Gastrocnemius medialis (tissue), 4 donors: ENCODE measurements at places on chromosomes 7 and 10.

DNA sequence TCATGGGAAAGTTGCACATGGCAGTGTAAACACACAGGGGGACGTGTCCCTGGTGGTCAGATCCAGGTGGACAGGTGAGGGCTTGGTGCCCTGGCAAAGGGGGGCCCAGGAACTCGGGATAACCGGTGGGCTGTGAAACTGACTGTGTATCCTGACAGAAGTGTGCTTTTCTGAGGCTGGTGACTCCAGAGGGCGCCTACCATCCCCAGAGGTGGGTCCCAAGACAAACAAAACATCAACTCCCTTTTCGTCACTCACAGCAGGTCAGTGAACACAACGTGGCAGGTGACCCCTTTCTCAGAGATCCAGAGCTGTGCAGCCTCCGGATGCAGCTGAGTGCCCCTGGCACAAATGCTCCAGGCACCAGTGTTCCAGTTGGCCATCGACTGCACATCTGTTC is 56.0 kb upstream of the DDC start:
- DNase-seq, result no peak

DNA sequence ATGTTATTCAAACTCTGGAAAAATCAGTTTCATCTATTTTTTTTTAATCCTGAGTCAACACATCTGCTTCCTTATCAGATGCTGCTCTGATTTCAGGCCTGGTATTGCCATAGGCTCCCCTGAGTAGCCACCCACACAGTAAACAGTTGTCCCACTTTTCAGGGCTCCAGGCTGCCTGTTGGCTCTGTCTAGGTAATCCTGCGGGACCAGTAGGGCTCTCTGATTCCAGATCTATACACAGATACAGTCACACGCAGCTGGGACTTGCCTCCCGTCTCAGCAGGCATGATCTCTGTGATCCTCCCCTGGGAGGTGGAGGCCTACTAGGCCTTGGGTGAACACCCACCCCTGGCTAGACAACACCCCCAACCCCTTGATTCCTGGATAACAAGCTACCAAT is 206.1 kb downstream of the CREB5 start:
- no peak for DNase-seq

DNA sequence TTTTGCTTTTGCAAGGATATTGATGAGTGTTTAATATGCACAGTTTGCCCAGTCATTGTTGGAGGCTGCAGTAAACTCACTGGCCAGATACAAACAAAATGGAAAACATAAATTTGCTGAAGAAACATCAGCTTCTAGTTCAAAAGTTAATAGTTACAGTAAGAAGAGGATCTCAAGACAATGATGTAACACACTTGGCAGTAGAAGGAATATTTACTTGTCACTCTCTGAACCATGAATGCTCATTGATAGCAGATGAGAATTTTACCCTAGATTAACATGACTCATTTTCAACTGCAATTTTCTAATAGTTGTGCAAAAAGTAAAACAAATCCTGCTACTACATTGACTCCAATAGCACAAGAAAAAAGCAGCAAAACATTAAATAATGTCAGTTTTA is 47.7 kb downstream of the VWC2 start:
- no peak for DNase-seq

GRCh38 chr7:12571691-12572090 is 1.2 kb downstream of the SCIN start:
- no peak for DNase-seq

DNA sequence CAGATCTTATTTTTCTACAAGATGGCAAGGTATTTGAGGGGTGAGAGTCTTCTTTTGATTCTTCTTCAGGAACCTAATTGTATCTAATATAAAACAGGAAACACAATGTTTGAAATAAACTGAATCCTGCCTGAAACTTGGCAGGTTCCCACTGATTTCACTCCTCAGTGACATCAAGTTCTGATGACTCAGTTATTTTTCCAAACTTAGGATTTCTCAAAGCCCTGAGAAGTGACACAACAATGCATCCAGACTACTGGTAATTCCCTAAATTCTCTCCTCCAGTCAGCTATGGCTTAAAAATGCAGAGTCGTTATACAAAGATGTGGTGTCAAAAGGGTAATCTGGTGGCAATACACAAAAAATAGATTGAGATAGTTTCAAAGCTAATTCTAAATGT is 80.9 kb downstream of the ABLIM1 start:
- DNase-seq, result peak; percentile 32

DNA sequence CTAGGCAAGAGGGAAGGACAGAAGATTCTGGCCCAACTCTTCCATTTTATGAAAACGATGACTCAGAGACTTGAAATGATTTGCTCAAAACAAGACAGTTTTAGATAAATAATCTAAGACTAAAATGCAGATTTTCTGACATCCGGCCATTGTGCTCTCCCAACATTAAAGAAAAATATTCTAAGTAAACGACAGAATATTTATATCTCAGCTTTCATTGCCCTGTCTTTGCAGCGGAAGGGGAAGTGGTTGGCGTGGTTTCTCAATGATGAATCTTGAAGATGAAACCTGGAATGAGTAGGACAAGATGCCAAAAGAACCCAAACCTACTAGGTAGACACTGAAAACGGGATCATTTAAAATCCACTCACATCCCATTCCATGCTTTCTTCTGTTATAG is 28.9 kb upstream of the NPY start:
- DNase-seq, result no peak

DNA sequence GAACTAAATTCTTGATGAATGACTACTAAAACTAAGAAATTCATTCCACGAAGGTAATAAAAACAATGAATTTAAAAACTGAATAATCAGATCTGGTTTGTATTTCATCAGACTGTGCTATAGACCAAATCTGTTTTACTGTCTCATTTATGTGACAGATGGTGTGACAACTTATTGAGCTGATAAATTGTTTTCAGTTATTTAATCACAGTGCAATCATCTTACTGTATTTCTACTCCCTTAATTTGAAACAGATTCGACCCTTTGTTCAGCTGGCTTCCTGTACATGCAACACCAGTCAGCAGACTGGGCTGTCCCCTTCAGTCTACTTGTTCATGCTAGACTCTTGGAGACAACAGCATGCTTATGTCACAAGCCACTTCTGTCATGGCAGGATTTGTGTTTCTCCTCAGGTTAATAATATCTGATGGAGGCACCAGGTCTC is 150.9 kb downstream of the MBL2 start:
- DNase-seq, result no peak

DNA sequence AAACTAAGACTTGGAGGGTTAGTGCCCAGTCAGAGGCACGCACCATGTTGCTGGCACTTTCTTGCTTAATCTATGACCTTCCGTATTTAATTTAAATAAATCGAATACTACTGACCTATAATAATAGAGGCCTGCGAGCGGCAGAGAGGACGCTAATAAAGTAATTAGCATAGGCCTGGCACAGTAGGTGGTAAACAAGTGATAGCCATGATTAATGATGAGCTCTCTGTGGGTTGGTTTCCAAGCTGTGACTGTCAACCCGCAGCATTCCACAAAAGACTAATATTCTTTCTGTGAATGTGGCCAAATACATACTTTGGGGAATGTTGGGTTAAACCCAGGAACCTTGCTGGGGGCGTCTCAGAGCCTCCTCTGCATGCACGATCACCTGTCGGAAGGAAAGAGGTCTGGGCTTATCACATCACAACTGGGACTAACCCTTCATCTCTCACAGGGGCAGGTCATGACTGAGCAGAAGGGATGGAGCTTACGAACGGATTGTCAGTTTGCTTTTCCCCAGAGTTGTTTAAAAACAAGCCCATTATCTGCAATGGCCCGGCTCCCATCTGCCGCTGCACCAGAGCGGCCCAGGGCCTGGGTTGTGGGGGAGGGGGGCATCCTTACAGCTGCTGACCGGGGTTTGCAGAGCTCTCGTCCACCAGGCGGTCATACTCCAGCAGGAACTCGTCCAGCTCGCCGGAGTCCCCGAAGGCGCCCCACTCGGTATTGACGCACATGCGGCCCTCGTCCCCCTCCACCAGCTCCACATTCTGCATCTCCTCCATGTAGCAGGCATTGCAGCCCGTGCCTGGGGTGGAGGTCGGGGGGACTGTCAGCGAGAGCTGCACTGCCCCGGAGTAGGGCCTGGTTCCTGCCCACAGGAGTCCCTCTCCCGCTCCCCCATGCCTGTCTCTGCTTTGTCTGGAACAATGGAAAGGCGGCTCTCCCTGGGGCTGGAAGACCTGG is 6.2 kb upstream of the MYL7 start:
- DNase-seq, result no peak

DNA sequence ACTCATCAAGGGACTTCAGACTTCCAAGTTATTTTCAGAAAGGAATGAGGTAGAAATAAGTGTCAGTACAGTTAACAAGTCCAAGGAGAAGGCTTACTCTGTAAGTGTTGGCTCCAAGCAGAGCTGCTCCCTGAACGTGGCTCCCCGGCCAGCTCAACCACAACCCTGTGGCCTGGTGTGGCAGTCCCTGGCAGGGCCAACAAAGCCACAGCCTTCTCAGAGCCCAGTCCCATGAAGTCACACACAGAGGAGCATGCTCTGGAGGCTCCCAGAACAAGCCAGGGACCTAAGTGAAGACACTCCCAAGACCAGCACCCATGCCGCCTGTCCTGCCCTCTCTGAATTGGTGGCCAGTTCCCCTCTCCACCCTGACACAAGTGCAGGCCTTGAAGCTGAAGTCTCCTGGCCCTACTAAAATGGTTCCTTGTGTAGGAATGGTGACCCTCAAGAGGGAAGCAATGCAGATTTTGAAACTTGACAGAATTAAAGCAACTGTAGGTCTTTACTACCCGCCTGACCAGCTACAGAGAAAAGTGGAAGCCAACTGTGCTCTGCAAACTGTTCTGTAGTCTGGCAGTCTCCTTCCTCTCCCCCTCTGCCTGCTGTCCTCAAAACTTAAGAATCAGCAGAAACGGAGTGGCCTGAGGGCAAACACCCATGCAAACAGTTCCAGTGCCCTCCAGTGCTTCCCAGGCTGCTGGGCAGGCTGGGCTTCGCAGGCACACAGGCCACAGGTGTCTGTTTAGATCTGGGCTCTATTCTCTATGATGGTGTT is 51.1 kb downstream of the NOD1 start:
- no peak for DNase-seq

- no peak for DNase-seq
Observed at GRCh38 chr7:106534271-106534846, 126.6 kb downstream of the CCDC71L start.

DNA sequence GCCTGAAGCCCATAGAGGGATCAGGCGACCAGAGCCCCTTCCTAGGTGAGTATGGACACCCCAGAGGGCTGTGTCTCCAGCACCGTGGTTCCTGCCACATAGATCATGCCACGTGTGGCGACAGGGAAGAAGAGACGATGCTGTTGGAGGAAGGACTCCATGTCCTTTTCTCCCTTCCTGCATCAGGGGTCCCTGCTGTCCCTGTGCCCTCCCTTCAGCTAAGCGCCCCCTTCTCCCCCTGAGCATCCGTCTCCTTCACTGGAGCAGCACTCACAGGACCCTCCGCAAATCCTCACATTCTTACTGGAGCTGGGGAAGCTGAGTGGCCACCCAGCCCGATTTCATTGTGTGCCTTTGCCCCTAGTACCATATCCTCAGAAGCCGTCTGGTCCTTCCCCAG is 85.6 kb upstream of the NPS start:
- no peak for DNase-seq

GRCh38 chr10:60989400-60989876 is 45.5 kb upstream of the RHOBTB1 start:
- no peak for DNase-seq

- no peak for DNase-seq
Observed at GRCh38 chr7:121186746-121187145, 142.1 kb upstream of the WNT16 start.

GRCh38 chr10:70967591-70968587 is 79.5 kb upstream of the PCBD1 start:
- DNase-seq, result peak; percentile 59

GRCh38 chr7:74657692-74658177 is at the start of gene GTF2I:
Gene GTF2I, plus strand, starts transcription at chr7:74657718. Its CDS starts 31,411 bp downstream, at chr7:74689129.
- no peak for DNase-seq

DNA sequence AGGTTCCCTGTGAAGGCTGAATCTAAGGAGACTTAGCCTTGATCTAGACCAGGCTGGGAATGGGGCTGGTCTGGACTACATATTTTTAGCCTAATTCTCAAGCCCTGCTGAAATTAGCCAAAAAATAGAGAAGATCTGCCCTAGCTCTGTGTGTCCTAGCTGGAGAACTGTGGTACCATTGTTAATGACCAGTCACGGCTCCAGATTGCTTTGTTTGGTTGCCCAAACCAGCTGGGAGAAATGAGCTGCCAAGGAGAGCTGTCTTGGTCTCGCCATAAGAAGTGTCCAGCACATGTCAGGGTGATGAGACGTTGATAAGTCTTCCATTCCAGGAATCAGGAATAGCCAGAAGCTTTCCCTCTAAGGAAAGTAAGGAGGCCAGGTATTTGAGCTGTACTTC is 20.7 kb downstream of the GBX1 start:
- DNase-seq, result no peak

- DNase-seq, result no peak
Observed at GRCh38 chr10:2610946-2611345, 456.4 kb upstream of the PFKP start.

DNA sequence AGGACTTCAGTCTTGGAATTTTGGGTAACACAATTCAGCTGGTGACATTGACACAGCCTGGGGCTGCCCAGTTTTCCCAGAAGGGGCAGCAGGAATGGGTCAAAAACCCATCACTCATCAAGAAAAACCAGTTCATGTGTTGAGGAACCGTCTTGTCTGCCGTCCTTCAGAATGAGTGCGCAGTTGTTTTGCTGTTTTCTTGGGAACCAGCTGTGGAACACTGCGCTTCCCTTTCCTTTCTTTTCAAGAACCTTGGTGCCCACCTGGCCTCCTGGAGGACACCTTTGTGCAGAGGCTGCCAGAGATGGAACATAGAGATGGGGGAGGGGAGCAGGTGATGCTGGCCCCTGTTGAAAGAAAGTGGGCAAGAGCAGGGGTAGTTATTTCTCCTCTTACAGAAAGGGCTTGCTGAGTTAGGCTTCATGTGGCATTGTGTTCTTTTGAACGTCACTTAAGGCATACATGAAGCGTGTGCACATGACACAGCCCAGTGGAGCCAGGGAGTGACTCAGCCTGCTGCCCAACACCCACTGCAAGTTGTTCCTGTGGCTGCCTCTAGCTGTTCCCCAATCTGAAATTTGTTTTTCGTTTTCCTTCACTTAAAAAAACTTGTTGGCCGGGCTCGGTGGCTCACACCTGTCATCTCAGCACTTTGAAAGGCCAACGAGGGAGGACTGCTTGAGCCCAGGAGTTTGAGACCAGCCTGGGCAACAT is 87.4 kb upstream of the TNS3 start:
- peak; percentile 76 for DNase-seq
